Activated CD8-positive, alpha-beta T cell treated with anti-CD3 and anti-CD28 coated beads for 36 hours (primary cell): ENCODE measurements at places on chromosomes 2 and 18. TPM values are rescaled to one million over a fixed set of nuclear protein-coding genes. Genes with fewer than 3 reads are reported as not detected.

The LNPK gene
- total RNA-seq, result 41.9 TPM

- no peak for DNase-seq
Observed at GRCh38 chr2:112150447-112150846, 12.3 kb downstream of the FBLN7 start.

DNA sequence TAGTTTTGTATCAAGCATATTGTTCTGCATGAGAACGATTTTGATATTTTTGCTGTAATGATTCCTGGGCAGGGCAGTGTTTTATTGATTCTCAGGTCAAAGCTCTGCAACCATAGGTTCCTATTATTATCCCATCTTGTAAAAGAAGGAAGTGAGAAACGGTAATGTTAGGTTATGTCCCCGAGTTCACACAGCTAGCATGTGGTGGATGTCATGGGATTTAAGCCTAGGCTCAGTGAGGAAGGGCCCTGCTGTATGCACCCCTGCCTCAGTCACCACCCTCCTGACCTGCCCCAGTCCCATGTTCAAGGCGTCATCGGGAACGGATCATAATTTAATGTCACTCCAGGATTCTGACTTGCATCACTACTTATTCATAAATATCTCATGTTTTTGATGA lies 10.7 kb downstream of the ACP1 start:
- no peak for DNase-seq

GRCh38 chr2:10255189-10256030 lies 47.3 kb upstream of the HPCAL1 start:
- DNase-seq, result no peak

GRCh38 chr2:28163028-28163427 lies 229.6 kb upstream of the FOSL2 start:
- DNase-seq, result no peak

DNA sequence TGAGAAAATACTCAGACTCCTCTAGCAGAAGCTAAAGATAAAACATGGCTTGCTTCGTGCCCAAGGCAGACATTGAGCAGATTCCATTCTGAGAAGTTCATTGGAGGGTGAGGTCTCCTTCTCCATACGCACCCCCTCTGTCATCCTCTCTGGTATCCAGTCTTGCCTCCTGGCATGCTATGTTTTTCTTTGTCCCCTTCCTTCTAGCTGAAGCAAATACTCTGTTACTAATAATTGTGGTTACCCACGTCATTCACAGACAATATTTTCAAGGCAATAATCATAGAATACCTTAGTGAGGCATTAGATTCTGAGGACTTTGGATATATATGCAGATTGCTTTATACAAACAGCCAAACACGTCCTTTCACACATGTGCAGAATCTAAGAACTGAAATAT lies 66.2 kb upstream of the KLF7 start:
- no peak for DNase-seq

GRCh38 chr18:53883771-53884170 lies 340.7 kb downstream of the MBD2 start:
- DNase-seq, result no peak

The HOXD10 gene
- total RNA-seq, result not detected

DNA sequence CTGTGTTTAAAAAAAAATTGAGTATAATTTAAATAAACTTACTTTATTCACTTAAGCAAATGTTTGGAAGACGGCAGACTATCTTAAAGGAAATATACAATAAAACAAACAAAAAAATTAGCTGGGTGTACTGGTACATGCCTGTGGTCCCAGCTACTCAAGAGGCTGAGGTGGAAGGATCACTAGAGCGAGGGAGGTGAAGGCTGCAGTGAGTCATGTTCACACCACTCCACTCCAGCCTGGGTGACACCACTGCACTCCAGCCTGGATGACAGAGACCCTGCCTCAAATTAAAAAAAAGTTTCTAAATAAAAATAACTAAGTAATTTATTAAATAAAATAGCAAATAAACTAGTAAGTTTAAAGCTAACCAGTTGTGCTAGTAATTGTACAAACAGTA lies 7.5 kb downstream of the PUM2 start:
- peak; percentile 34 for DNase-seq

GRCh38 chr2:217035967-217036366 lies 176.1 kb upstream of the TNP1 start:
- no peak for DNase-seq

The WDSUB1 gene
- 8.6 TPM for total RNA-seq

- no peak for DNase-seq
Observed at GRCh38 chr2:64809216-64809615, 155.5 kb upstream of the SERTAD2 start.

GRCh38 chr2:50636462-50636861 lies 395.5 kb downstream of the NRXN1 start:
- DNase-seq, result no peak

The ANKRD23 gene
- 5.3 TPM for total RNA-seq

- DNase-seq, result peak; percentile 76
Observed at GRCh38 chr2:84906108-84906899, 848 bp downstream of the TMSB10 start.

- no peak for DNase-seq
Observed at GRCh38 chr2:235264121-235264493, 229.7 kb upstream of the AGAP1 start.

The LAPTM4A gene
- total RNA-seq, result 16.1 TPM

DNA sequence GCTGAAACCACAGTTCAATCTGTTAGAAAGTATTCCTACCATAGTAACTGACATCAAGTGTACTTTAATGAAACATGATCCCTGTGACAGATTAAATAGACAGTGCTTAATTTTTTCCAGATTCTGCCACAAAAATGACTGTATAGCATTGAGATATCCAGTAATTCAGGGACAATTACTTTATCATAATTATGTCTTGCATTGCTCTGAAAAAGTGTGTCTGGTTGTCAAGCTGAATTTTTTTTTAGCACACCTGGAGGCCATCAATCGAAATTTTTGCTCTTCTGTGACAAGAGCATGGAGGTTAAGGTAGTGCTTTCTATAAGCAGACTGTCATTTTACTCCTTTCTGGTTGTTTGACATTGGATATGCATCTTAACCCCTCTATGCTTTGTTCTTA lies 1083.8 kb upstream of the NRXN1 start:
- no peak for DNase-seq

The DUSP2 gene
- total RNA-seq, result 313 TPM

GRCh38 chr2:120066800-120067547 lies 54.1 kb downstream of the EPB41L5 start:
- no peak for DNase-seq

The IGFBP5 gene
- total RNA-seq, result not detected

The LBX2 gene
- total RNA-seq, result 0.43 TPM

The MORN2 gene
- 6.6 TPM for total RNA-seq

The SLC38A11 gene
- total RNA-seq, result not detected

The CHRNA1 gene
- total RNA-seq, result not detected

- no peak for DNase-seq
Observed at GRCh38 chr18:76487070-76487469, 8.0 kb downstream of the ZNF516 start.

DNA sequence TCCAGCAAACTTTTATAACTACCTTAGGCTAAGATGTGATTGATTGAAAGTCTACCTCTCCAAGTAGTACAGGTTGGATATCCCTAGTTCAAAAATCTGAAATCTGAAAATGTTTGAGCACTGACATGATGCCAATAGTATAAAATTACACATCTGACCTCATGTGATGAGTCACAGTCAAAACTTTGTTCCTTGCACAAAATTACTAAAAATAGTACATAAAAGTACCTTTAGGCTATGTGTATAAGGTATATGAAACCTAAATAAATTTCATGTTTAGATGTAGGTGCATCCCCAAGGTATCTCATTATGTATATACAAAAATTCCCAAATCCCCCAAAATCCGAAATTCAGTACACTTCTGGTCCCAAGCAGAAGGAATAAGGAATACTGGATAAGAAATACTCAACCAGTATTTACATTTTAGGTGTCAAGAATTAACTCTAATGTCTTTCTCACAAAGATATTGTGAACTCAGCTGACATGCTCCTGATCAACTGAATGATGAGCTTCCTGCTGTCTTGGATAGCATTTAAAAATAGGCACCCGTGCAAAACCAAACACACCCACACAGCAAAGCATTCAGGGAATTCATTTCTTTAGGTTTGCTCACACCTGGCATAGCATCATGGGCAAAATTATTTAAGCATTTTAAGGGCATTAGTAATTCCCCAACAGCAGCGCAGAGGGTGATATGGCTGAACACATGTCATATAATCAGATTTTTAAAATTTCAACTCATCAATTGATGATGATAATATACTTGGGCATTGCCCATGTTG lies 497.4 kb upstream of the MEIS1 start:
- no peak for DNase-seq

The FBXO48 gene
- 1.3 TPM for total RNA-seq

The TRABD2A gene
- 56.3 TPM for total RNA-seq
